ENCODE measurements at places on chromosomes 11 and 22. TPM values are rescaled to one million over a fixed set of nuclear protein-coding genes. Genes with fewer than 3 reads are reported as not detected.
A peak's percentile ranks its signal among the peaks of the same experiment; 100 is the strongest.

- H3K27ac ChIP-seq, result peak overlapping the region; percentile 54
- H3K27me3 ChIP-seq, result peaks cover 5% of the 10 kb centered on the region
- H3K4me3 ChIP-seq, result peak overlapping the region; percentile 76
- H3K4me1 ChIP-seq, result peaks cover 6% of the 10 kb centered on the region
- no peak for DNase-seq
Measured at GRCh38 chr11:45355706-45356041, 69.5 kb upstream of the SYT13 start.

DNA sequence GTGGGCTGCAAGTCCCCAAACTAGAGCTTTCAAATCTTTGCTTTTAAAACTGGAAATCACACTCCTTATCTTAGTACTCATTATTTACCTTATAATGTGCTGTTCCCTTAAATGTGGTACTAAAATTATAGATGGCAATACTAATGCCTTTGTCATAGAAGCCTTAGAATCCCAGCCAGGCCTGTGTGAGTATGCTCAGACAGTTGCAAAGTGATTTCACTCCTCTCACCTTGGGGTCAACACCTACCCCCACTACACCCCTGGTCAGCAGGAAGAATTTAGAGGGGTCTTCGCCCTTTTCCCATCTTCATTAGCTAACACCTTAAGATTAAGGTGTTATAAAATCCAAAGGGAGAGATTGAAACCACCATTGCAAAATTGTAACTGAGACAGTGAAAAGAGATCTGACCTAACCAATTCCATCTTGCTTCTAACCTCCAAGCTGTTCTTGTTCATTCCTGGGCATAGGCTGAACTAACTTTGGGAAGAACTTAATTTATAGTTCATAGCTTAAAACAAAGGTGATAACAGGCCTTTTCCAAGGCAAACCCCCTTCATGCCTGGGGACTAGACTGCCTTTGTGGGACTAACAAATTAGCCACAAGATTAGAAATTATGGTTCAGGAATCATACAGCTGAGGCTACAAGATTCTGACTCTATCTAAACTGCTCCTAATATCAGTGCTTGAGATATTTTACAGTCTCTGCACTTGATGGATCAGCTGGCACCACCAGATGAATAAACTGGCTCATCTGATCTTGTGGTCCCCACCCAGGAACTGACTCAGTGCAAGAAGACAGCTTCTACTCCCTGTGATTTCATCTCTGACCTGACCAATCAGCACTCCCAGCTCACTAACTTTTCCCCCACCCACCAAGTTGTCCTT lies 10.4 kb upstream of the MRPL17 start:
- H3K36me3 ChIP-seq, result no peaks in the 10 kb centered on the region
- H3K4me3 ChIP-seq, result no peak overlapping the region
- DNase-seq, result no peak
- H3K4me1 ChIP-seq, result no peaks in the 10 kb centered on the region

The NPTXR gene
- 4.7 TPM for total RNA-seq

GRCh38 chr22:47878460-47878859 lies 1116.0 kb downstream of the TBC1D22A start:
- DNase-seq, result no peak

GRCh38 chr11:57460022-57460757 lies at the start of gene RTN4RL2:
Gene RTN4RL2, plus strand, starts transcription at chr11:57460528. Its CDS starts 338 bp downstream, at chr11:57460866.
- peaks cover 15% of the 10 kb centered on the region for H3K4me1 ChIP-seq
- DNase-seq, result peak; percentile 51
- H3K27ac ChIP-seq, result peak within 1 kb of the TSS; percentile 16
- H3K27me3 ChIP-seq, result peaks cover 65% of the 10 kb centered on the region
- H3K36me3 ChIP-seq, result peaks cover 1% of the 10 kb centered on the region

DNA sequence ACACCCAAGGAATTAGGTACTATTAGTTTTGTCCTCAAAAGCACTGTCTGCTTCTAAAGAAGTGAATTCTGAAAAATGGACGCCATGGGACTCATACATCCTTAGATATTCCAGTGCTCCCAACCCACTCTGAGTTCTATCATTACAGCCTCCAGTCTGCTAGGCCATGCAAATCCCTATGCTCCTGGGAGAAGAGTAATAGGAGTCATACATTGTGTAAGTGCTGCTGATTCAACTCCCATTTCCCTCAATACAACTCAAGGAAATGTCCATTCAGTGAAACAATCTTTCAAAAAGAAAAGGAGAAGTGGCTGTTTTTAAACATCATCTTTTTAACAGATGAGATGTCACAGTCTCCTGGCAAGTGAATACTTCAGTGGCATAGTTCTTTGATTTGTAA lies 590.2 kb upstream of the LRRC4C start:
- no peaks in the 10 kb centered on the region for H3K4me1 ChIP-seq
- no peak overlapping the region for H3K4me3 ChIP-seq
- H3K36me3 ChIP-seq, result no peaks in the 10 kb centered on the region
- no peak overlapping the region for H3K27ac ChIP-seq
